ENCODE measurements at places on chromosomes 13 and 19.

- no peak for DNase-seq
Observed at GRCh38 chr19:7831452-7831851, 1.4 kb downstream of the EVI5L start.

GRCh38 chr13:78460176-78460575 lies 143.2 kb downstream of the POU4F1 start:
- no peak for DNase-seq

DNA sequence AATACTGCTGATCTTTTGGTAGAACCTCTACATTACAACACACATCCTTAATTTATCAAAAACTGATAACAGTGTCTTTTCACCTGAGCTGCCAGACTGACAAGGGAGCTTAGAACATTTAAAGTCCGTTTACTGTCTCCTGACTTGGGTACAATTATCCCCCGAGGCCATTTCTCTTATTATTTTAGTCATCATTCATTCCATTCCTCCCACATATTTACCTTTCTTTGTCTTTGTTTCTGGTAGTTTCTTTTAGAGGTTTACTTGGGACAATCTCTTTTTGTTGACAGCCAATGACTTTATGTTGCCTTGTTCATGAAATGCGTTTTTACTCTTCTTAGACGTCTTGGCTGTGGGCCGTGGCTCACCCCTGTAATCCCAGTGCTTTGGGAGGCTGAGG lies 186.9 kb downstream of the PCCA start:
- DNase-seq = no peak

DNA sequence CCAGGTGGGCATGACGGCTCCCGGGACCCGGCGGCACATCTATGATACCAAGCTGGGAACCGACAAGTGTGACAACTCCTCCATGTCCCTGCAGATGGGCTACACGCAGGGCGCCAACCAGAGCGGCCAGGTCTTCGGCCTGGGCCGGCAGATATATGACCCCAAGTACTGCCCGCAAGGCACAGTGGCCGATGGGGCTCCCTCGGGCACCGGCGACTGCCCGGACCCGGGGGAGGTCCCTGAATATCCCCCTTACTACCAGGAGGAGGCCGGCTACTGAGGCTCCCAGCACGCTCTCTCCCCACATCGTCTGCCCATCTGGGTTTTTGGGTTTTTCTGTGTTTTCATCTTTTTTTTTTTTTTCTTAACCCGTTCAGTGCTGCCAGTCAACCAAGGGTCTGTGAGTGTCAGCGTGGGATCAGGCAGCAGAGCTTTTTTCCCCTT lies 2.3 kb upstream of the ABCA7 start:
- DNase-seq = no peak

- no peak for DNase-seq
Observed at GRCh38 chr13:98822225-98822606, 69.7 kb upstream of the SLC15A1 start.

DNA sequence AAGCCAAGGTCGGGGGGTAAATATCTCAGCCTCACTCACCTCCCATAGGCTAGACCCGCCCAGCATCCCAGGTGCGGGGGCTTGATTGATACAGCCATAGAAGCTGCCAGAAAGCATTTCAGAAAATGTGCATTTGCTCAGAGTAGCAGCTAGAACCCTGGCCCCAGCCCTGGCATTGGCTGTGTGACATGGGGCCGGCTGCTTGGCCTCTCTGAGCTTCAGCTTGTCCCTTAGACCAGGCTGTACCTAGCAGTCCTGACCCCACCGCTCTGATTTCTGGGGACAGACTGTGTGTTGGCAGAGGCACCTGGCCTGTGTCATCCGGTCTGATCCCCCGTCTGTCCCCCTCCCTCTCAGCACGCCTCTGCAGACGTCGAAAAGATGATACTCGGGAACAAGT lies 15.4 kb downstream of the RAB8A start:
- DNase-seq = no peak

DNA sequence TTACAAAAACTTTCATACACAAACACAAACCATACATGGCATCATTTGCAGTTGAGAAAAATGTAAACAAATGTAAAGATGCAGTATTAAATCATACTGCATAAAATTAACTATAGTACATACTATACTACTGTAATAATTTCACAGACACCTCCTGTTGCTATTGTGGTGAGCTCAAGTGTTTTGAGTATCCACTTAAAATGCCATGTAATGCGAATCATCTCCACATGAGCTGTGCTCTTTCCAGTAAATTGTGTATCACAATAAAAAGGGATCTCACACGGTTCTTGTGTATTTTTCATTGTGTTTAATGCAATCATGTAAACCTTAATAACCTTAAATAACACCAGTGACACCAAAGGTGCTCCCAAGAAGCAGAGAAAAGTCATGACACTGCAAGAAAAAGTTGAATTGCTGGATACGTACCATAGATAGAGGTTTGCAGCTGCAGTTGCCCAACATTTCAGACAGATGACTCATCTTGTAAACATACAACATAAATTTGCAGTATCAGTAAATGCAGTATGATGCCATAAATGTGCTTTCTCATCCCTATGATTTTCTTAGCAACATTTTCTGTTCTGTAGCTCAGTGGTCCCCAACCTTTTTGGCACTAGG lies 166.6 kb downstream of the RAP2A start:
- no peak for DNase-seq

- DNase-seq = no peak
Observed at GRCh38 chr13:75405976-75406703, 75.8 kb downstream of the TBC1D4 start.

DNA sequence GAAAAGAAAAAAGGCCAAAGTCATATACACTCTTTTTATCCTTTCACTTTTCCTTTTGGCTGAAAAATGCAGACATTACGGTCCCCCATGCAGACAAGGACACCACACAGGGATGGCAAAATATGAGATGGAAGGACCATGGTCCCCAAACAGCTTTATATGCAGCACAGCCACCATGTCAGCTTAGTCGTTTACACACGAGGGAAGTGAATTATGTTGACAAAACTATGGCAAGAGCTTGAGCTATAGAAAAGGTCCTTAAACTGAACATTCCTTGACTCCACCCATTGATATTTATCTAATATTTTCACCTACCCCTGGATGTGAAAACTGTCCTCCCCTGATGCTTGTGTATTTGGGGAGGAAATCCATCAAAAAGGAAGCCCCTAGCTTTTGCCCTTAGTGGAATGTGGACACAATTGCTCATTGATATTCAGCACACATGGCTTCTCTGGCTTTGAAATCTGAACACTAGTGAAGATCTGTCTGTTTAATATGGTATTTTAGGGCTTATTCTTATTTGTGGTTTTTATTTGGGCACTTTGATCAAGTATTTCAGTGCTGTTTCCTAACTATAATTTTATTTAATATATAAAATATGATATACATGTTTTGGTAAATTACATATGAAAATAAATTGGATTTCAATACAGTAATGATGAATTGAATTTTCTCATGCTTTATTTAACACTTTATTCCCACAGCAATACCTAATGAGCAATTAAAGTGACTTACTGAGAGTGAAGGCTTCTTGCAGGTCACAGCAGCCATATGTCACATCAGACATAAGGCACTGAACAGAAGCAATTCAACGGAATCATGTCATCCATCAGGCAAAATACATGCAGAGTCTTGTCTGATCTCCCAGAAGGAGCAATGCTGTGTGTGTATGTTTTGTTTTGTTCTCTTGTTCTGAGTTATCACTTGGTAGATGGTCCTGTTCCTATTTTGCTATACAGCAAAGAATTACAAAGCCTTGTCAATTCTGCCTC lies 6.8 kb upstream of the GTF2F2 start:
- DNase-seq = no peak

DNA sequence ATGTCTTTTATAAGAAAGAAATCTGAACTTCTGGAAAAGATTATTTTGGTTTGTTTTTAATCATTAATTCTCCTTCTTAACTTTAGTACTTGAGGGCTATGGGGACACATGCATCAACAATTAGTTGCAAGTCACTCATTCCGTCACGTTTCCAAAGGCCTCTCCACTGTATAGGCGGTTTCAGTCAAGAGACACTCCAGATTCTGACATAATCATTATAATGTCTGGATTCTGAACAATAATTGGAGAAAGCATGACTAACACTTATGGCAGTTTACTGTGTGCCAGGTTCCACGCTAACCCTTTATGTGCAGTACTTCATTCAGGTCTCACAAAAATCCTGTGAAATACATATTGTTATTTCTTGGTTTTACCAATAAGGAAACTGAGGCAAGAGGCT lies 71.9 kb downstream of the TNFRSF19 start:
- DNase-seq = no peak

GRCh38 chr19:5080030-5080654 lies 111.2 kb downstream of the KDM4B start:
- no peak for DNase-seq

DNA sequence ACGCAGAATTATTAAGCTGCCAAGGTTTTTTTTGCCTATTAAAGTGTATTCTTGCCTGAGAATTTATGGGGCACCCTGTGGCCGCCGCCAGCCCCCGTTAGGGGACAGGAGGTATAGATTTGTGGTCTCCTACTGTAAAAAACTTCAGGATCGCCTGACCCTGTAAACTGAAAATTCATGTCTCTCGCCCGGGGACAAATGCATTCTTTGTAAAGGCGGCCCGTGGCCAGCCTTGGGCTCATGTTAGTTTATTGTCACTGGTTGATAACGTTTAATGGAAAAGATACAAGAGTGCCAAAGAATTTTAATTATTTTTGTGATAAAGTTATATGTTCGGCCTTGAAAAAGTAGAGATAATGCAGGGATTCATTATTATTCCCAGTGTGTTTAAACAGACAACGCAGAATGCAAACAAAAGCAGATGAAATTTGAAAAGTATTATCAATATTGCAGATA lies 141.7 kb downstream of the URI1 start:
- DNase-seq = no peak

GRCh38 chr13:33544308-33544707 lies 258.8 kb upstream of the STARD13 start:
- peak; percentile 33 for DNase-seq

GRCh38 chr19:42468273-42468796 lies 25.6 kb upstream of the CXCL17 start:
- no peak for DNase-seq

All from NCI-H1092 treated with DMSO at 0.1 percent for 48 hours (cell line).